ENCODE measurements at places on chromosomes 3 and 15. TPM values are rescaled to one million over a fixed set of nuclear protein-coding genes. Genes with fewer than 3 reads are reported as not detected.
A peak's percentile ranks its signal among the peaks of the same experiment; 100 is the strongest.

IL5RA gene
- total RNA-seq, result not detected

CLDN1 gene
- 150 TPM for total RNA-seq

CHRNA7 gene
- total RNA-seq, result 1.3 TPM

PAQR9 gene
- total RNA-seq, result not detected

SLC9C1 gene
- total RNA-seq, result not detected

CCR3 gene
- not detected for total RNA-seq

MB21D2 gene
- total RNA-seq, result 7.5 TPM

GOLGA8S gene
- 0.63 TPM for total RNA-seq

PIGZ gene
- 22.8 TPM for total RNA-seq

DHFR2 gene
- total RNA-seq, result 3.9 TPM

DNA sequence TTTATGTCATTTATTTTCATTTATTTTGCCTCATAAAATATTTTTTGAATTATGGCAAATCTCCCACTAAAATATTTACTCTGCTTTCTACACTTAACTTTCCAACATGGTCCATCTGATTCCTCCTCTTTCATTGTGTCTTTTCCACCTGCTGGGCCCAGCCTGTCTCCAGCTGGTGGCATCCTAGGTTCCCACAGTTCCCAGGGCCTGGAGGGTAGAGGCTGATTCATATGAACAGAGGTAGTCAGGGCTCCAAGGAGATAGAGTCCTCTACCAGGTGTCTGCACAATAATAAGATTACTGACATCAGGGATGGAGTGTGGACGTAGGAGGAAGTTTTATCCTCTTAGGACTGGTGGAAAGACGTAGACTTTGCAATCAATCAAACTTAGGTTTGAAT is 14.3 kb downstream of the ZBTB38 start:
- H3K27me3 ChIP-seq, result no peaks in the 10 kb centered on the region
- no peaks in the 10 kb centered on the region for H3K36me3 ChIP-seq
- H3K4me3 ChIP-seq, result no peak overlapping the region

- no peak overlapping the region for H3K27ac ChIP-seq
- no peak overlapping the region for H3K4me3 ChIP-seq
- no peaks in the 10 kb centered on the region for H3K27me3 ChIP-seq
- no peak for DNase-seq
- no peaks in the 10 kb centered on the region for H3K36me3 ChIP-seq
These were observed 14.5 kb downstream of the RTP4 start for GRCh38 chr3:187382609-187383151.

GRCh38 chr3:140499114-140499757 is 178.6 kb upstream of the TRIM42 start:
- no peaks in the 10 kb centered on the region for H3K36me3 ChIP-seq
- H3K4me1 ChIP-seq, result no peaks in the 10 kb centered on the region
- no peak overlapping the region for H3K4me3 ChIP-seq
- no peaks in the 10 kb centered on the region for H3K27me3 ChIP-seq

- H3K4me1 ChIP-seq, result no peaks in the 10 kb centered on the region
- H3K27me3 ChIP-seq, result no peaks in the 10 kb centered on the region
- DNase-seq, result no peak
- no peak overlapping the region for H3K4me3 ChIP-seq
These were observed 153.0 kb downstream of the THRB start for GRCh38 chr3:24341668-24342067.

DNA sequence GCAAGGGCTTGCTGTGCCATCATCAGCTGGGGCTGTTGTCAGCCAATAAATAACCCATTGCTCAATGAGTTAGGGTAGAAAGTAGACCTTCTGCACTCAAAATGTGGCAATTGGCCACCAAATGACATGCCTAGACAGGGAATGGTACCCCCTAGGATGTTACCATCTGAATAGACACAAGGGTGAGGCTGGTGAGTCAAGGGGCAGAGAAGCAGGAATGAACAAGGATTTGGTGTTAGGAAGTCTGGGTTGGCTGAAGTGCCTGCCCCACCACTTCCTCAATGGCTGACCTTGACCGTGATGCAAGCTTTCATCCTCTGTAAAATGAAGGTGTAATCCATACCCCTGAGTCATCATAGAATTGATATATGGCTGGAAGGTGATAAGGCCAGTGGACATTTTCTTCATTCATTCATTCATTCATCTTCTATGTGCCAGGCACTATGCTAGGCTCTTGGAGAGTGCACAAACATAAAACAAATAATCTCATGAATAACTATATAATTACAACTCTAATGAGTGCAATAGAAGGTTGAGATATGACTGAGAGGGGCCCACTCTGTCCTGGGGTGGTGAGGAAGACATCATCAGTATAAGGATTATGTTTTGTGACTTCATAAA is 4.4 kb upstream of the CA12 start:
- DNase-seq, result no peak
- H3K4me3 ChIP-seq, result no peak overlapping the region
- H3K27ac ChIP-seq, result no peak overlapping the region
- no peaks in the 10 kb centered on the region for H3K4me1 ChIP-seq

- H3K36me3 ChIP-seq, result no peaks in the 10 kb centered on the region
- peaks cover 19% of the 10 kb centered on the region for H3K4me1 ChIP-seq
- DNase-seq, result peak; percentile 41
These were observed at the start of gene PRTG for GRCh38 chr15:55742927-55743728. Gene PRTG, minus strand, starts transcription at chr15:55743152. Its CDS starts 221 bp downstream, at chr15:55742931.

DNA sequence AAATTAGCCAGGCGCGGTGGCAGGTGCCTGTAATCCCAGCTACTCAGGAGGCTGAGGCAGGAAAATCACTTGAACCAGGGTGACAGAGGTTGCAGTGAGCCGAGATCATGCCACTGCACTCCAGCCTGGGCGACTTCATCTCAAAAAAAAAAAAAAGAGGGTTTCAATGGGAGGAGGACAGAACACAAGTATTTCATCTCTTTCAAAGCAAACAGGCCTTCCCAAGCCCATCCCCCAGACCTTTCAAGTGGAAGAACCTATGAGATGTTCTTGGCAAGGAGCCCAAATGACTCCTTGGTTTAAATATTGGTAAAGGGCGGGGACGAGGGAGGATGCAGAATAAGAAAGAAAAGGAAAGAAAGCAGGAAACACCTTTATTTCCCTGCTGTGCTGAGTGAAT is 62.2 kb upstream of the MCF2L2 start:
- no peak overlapping the region for H3K27ac ChIP-seq
- DNase-seq, result no peak
- no peaks in the 10 kb centered on the region for H3K36me3 ChIP-seq
- H3K27me3 ChIP-seq, result no peaks in the 10 kb centered on the region
- no peaks in the 10 kb centered on the region for H3K4me1 ChIP-seq

- H3K4me3 ChIP-seq, result no peak overlapping the region
- no peaks in the 10 kb centered on the region for H3K27me3 ChIP-seq
- H3K27ac ChIP-seq, result no peak overlapping the region
- H3K4me1 ChIP-seq, result no peaks in the 10 kb centered on the region
These were observed 36.9 kb upstream of the ARPP21 start for GRCh38 chr3:35602395-35602936.

GRCh38 chr3:48433472-48434118 is 3.7 kb upstream of the PLXNB1 start:
- H3K27ac ChIP-seq, result peak overlapping the region; percentile 98
- no peaks in the 10 kb centered on the region for H3K27me3 ChIP-seq
- H3K4me3 ChIP-seq, result peak overlapping the region; percentile 23
- no peaks in the 10 kb centered on the region for H3K36me3 ChIP-seq

GRCh38 chr15:91099616-91099994 is 452 bp upstream of the SV2B start:
- H3K4me1 ChIP-seq, result peaks cover 11% of the 10 kb centered on the region
- H3K36me3 ChIP-seq, result no peaks in the 10 kb centered on the region
- DNase-seq, result peak; percentile 21
- H3K4me3 ChIP-seq, result peak overlapping the region; percentile 66

DNA sequence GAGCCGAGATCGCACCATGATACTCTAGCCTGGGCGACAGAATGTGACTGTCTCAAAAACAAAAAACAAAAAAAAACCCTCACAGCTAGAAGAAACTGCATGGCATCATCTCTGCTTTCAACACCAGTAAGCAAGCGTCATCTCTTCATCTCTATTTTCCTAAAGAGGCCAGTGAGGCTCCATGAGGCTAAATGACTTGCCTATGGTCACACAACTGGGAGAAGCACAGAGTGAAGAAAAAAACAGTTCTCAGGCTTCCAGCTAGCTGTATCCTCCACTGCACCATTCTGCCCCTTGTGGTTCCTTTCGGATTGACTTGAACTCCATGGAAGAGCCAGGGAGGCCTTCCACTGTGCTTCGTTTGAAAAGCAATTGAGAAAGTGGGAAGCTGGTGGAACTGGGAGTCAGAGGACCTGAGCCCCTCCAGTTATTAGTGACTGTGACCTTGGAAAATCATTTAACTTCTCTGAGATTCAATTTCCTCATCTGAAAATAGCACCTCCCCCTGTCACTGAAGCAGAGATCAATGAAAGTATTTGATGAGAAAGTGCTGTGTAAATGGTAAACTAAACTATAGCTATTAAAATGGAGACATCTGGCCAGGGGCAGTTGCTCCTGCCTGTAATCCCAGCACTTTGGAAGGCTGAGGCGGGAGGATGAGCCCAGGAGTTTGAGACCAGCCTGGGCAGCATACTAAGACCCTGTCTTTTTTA is 32.1 kb upstream of the DENND4A start:
- no peaks in the 10 kb centered on the region for H3K27me3 ChIP-seq
- DNase-seq, result peak; percentile 73
- no peaks in the 10 kb centered on the region for H3K36me3 ChIP-seq
- H3K27ac ChIP-seq, result no peak overlapping the region
- H3K4me3 ChIP-seq, result no peak overlapping the region

DNA sequence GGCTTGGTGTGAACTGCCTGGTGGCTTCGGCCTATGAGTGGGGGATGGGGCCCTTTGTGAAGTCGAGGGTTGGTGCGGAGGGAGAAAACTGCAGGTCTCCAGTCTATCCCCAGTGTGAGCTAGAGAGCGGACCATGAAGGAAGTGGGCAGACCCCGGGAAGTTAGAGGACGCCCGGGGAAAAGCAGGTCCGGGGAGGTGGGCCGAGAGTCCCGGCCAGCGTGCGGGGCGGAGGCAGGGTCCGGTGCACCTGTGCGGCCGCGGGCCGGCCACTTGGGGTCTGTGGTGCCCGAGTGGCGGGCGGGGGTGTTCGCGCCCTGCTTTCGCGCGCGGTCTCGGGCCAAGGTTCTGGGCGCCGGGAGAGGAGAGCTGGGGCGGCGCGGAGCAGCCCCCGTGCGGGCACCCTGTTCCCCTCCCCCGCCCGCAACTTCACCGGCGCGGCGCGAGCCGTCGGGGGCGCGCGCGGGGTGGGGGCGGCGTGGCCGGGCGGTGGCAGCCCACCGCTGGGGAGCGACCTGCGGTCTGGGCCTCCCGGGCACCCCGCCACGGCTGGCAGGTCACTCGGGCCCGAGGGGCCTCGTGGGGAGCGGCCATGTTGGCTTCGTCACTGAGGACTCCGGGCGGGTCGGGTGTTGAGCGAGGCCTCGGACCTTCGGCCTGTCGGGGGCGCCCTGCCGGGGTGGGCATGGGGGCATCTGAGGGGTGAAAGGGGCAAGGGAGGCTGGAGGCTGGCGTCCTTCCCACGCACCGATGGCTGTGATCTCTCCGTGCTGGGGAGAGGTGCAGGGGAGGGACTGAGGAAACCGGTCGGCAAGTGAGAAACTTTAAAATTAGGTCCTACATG is 4.8 kb downstream of the UBE2E1 start:
- no peaks in the 10 kb centered on the region for H3K36me3 ChIP-seq
- H3K4me3 ChIP-seq, result peak overlapping the region; percentile 74
- peaks cover 23% of the 10 kb centered on the region for H3K4me1 ChIP-seq

- no peaks in the 10 kb centered on the region for H3K27me3 ChIP-seq
- peaks cover 44% of the 10 kb centered on the region for H3K4me1 ChIP-seq
- H3K27ac ChIP-seq, result no peak overlapping the region
- no peak overlapping the region for H3K4me3 ChIP-seq
These were observed 60.6 kb downstream of the CHSY1 start for GRCh38 chr15:101191242-101191641.

DNA sequence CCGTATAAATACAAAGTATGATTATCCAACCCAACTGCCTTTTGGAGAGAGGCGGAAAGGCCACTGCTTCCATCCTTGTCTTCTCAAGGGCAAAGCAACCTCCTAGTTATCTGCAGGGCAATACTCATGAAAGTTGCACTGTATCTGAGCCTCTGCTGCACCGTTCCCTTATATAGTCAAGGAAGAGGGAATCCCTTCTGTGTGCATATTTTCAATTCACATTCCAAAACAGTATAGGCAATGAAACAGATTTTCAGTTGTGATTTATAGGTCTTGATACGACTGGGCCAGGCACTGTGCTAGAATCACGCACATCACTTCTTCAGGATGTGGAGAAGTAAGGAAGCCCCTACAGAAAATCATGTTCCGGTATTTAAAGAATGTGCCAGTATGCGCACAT is 455.7 kb downstream of the FOXP1 start:
- no peaks in the 10 kb centered on the region for H3K36me3 ChIP-seq
- no peaks in the 10 kb centered on the region for H3K27me3 ChIP-seq
- no peak overlapping the region for H3K4me3 ChIP-seq
- H3K4me1 ChIP-seq, result peaks cover 14% of the 10 kb centered on the region
- no peak for DNase-seq

DNA sequence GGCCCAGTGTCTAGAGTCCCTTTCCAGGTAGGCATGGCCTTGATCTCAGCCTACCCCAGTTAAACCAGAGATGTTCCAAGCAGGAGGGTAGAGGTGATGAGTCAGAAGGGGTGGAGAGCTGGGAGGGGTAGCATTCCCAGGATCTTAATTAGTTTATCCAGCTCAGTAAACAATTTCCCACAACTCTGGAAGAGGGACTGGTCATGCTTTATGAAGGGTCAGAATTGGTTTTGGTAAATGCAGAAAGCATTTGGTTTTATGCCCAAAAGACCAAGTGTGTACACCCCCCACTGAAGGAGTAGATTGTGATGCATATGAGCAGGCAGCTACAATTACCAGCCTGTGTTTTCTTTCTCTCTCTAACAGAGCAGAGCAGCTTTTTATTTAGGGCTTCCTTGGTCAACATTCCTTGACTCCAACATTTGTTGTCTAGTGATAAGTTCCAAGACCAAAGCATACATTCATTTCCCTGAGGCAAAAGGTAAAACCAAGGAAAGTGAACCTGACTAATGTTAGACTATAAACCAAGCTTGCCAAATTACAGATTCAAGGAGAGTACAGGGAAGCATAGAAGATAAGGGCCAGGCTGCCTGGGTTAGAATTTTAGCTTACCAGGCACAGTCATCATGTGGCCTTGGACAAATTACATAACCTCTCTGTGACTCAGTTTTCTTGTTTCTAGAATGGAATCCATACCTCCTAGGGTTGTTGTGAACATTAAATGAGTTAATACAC is 17.6 kb downstream of the EXOSC7 start:
- H3K36me3 ChIP-seq, result no peaks in the 10 kb centered on the region
- no peak overlapping the region for H3K4me3 ChIP-seq
- peak overlapping the region; percentile 75 for H3K27ac ChIP-seq

- H3K27ac ChIP-seq, result no peak overlapping the region
- no peak for DNase-seq
- no peaks in the 10 kb centered on the region for H3K36me3 ChIP-seq
- H3K27me3 ChIP-seq, result no peaks in the 10 kb centered on the region
- H3K4me3 ChIP-seq, result no peak overlapping the region
- H3K4me1 ChIP-seq, result peaks cover 25% of the 10 kb centered on the region
These were observed 73.0 kb downstream of the KLF13 start for GRCh38 chr15:31399544-31400171.

DNA sequence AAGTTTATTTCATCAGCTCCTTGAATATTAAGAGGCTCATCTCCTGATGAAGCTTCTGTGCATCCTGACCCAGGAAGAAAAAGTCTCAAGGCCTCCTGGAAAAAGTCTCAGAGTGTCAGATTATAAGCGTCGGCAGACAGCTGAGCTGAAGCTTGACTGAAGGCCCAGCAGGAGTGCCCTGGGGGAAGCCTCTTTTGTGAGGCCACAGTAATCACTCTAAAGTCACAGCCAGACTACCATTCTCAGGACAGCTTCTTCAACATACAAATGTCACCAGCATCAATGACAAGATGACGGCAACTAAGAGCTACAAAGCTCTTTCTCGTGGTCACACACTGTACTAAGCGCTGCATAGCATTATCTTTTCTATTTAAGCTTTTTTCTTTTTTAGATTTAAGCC is 72.7 kb upstream of the LRRN1 start:
- H3K36me3 ChIP-seq, result no peaks in the 10 kb centered on the region
- no peak for DNase-seq
- H3K27ac ChIP-seq, result no peak overlapping the region
- no peaks in the 10 kb centered on the region for H3K4me1 ChIP-seq
- no peaks in the 10 kb centered on the region for H3K27me3 ChIP-seq
- H3K4me3 ChIP-seq, result no peak overlapping the region
